ENCODE measurements at places on chromosomes 5 and 9.

DNA sequence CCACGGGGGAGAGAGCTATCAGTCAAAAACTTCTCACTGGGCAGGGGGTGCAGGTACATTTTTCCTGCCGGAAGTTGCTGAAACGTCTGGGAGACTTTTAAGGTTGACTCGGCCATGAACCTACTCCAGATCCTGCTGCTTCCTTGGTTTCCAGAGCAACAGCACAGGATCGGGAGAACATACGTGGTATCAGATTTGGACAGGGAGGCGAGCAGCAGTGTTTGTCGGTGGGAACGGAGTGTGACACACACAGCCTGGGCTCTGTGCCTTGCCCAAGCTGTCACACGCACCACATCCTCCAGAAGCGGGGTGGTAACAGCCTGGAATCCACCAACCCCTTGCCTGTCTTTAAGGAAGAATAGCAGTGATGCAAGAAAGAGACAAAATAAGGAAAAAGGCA, 276.5 kb downstream of the SLIT3 start:
- no peaks in the 10 kb centered on the region for H3K4me1 ChIP-seq
- no peak overlapping the region for H3K4me3 ChIP-seq
- H3K36me3 ChIP-seq = no peaks in the 10 kb centered on the region
- no peaks in the 10 kb centered on the region for H3K27me3 ChIP-seq
- H3K27ac ChIP-seq = no peak overlapping the region

DNA sequence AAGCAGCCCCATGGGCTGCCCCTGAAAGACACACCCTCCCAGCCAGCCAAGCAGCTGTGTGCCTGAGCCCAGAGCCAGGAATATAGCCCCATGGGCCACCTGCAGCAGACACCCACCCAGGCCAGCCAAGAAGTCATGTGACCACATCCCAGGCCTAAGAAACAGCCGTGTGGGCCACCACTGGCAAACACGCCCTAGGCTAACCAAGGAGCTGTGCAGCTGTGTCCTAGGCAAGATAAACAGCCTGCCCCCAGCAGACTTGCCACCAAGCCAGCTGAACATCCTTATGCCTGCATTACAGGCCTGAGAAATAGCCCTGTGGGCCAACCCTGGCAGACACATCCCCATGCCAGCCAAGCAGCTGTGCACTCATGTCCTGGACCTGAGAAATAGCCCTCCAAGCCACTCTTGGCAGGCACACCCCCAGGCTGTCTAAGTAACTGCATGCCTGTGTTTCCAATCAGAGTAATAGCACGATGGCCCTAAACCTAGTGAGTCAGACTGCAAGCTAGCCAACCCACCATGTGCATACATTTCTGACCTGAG, 143.0 kb downstream of the ADAMTS6 start:
- H3K27ac ChIP-seq = no peak overlapping the region
- no peaks in the 10 kb centered on the region for H3K36me3 ChIP-seq
- no peak for DNase-seq

- no peaks in the 10 kb centered on the region for H3K4me1 ChIP-seq
- H3K27me3 ChIP-seq = peaks cover 3% of the 10 kb centered on the region
- H3K27ac ChIP-seq = no peak overlapping the region
- H3K4me3 ChIP-seq = no peak overlapping the region
- DNase-seq = no peak
- H3K36me3 ChIP-seq = no peaks in the 10 kb centered on the region
These were observed 9.7 kb upstream of the NEK6 start for GRCh38 chr9:124248066-124248465.

DNA sequence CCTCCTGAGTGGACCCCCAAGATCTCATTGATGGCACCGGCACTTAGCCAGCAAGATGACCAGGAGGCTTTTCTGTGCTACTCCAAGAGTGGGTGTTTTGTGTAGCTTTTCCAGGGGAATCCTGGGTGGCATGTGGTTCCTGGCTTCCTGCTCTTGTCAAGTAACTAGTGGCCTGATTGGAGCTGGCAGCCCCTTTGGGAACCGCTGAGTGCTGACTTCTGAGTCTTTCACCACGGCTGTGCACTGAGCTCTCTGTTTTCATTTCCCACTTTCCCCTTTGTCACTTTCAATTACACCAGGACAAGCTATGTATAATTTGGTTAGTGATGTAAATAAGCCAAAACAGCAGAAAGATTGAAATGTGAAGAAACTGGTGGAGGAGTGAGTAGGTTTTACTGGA, 255.4 kb downstream of the GOLPH3 start:
- no peak overlapping the region for H3K4me3 ChIP-seq
- H3K27ac ChIP-seq = no peak overlapping the region
- H3K36me3 ChIP-seq = no peaks in the 10 kb centered on the region
- peaks cover 3% of the 10 kb centered on the region for H3K27me3 ChIP-seq
- H3K4me1 ChIP-seq = no peaks in the 10 kb centered on the region

GRCh38 chr5:8611067-8611466, 742.1 kb downstream of the MTRR start:
- H3K27ac ChIP-seq = no peak overlapping the region
- no peak overlapping the region for H3K4me3 ChIP-seq
- H3K36me3 ChIP-seq = no peaks in the 10 kb centered on the region
- no peak for DNase-seq
- no peaks in the 10 kb centered on the region for H3K27me3 ChIP-seq
- no peaks in the 10 kb centered on the region for H3K4me1 ChIP-seq

DNA sequence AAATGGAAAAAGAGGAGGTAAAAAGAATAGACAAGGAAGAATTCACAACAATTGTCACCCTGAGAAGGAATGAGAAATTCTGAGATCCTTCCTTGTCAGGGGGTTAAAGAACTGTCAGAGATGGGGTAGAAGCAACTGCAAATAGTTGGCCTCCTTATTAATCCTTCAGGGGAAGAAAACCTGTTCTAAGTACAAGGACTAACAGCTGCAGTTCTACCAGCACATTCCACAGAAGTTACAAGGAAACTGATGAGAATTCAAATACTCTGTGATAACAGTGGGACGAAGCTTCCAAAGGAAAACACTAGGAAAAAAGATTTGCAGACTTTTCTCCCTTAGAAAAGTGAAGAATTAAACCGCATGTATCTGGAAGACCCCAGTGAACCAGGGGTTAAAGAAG, 93.7 kb downstream of the OR2K2 start:
- DNase-seq = no peak
- no peaks in the 10 kb centered on the region for H3K4me1 ChIP-seq
- no peak overlapping the region for H3K27ac ChIP-seq
- no peaks in the 10 kb centered on the region for H3K36me3 ChIP-seq
- H3K27me3 ChIP-seq = no peaks in the 10 kb centered on the region

GRCh38 chr9:124257844-124258606, at the start of gene NEK6:
Gene NEK6 (plus strand): TSS chr9:124257949. CDS start chr9:124301965, 44,016 bp downstream.
- no peaks in the 10 kb centered on the region for H3K27me3 ChIP-seq
- peak; percentile 9 for DNase-seq
- H3K4me1 ChIP-seq = peaks cover 3% of the 10 kb centered on the region
- H3K36me3 ChIP-seq = no peaks in the 10 kb centered on the region
- H3K4me3 ChIP-seq = peak within 1 kb of the TSS; percentile 74

DNA sequence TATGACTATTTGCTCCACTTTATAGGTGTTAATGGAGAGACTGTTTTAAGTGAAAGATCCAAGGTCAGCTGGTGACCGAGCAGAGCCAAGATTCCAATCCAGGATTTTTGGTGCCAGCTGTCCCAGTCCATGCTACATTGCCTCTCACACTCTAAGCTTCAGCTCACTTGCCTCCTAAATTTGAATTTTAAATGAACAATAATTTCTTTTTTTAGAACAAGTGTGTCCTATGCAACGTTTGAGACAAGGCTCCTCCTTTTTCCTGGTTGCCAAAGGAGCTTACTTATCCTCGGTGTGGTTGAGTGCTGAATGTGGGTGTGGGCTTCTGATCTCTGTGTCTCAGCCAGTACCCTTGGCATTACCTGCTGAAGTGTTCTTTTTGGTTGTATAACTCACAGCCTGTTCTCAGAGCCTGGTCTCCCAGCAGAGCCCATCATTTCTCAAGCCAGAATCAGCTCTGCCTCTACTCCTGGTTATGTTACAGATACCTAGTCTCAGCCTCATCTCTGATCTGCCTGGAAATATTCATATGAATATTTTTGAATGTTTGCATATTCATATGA, 4.0 kb upstream of the PRRC1 start:
- no peak overlapping the region for H3K27ac ChIP-seq
- H3K4me1 ChIP-seq = peaks cover 12% of the 10 kb centered on the region
- H3K4me3 ChIP-seq = no peak overlapping the region
- no peaks in the 10 kb centered on the region for H3K27me3 ChIP-seq

DNA sequence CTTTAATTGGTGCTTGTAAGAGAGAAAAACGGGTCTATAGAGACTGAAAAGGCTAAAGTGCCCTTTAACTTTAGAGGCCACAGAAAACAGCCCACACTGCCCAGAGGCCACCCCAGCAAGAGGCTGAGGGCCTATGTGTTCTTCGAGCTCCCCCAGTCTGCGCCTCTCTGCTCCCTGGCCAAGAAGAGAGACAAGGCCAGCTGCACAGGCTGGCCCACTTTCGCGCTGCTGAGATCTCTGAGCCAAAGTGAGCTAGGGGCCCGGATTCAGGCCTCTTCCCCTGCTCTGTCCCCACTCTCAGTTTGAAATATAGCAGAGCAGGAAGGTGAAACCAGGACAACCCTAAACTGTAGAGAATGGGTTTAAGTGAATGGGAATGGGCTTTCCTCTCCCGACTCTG, 132.0 kb upstream of the TRIM32 start:
- no peak for DNase-seq
- no peaks in the 10 kb centered on the region for H3K36me3 ChIP-seq
- no peak overlapping the region for H3K4me3 ChIP-seq
- no peaks in the 10 kb centered on the region for H3K27me3 ChIP-seq
- H3K27ac ChIP-seq = no peak overlapping the region

DNA sequence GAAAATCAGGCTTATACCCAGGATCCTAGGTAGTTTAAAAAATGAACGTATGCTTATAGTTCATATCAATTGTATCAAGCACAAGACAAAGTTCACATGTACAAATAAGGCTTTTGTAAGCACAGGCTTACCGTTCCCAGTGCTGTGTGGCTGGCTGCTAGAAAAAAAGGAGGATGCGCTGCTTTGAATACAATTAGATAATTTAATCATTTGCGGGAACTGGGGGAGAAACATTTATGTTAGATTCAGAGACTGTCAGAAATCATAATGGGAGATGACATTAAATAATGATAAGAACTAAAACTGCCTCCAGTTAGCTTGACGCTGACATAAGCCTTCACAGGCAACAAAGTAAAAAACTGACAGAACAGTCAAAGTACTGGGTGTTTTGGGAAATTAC, 93.2 kb downstream of the FNBP1 start:
- no peak overlapping the region for H3K4me3 ChIP-seq
- H3K27me3 ChIP-seq = no peaks in the 10 kb centered on the region
- H3K36me3 ChIP-seq = peaks cover 44% of the 10 kb centered on the region

DNA sequence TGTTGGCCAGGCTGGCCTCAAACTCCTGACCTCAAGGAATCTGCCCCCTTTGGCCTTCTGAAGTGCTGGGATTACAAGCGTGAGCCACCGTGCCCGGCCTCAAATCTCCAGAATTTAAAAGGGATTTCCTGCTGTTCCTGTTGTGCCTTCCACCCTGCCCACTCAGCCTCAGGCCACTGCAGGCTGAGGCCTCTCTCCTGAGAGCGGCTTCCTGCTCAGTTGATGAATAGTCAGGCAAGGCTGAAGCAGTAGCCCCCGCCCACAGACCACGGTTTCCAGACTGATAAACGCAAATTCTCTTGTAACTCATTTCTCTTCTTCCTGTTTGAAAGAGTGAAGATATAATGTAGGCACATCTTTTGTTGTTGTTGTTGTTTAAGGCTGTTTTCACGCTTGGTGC, 127.0 kb upstream of the PLCXD3 start:
- H3K36me3 ChIP-seq = no peaks in the 10 kb centered on the region
- no peak for DNase-seq
- no peak overlapping the region for H3K27ac ChIP-seq
- no peaks in the 10 kb centered on the region for H3K27me3 ChIP-seq
- no peaks in the 10 kb centered on the region for H3K4me1 ChIP-seq

- no peak for DNase-seq
- no peak overlapping the region for H3K27ac ChIP-seq
- H3K36me3 ChIP-seq = no peaks in the 10 kb centered on the region
These were observed 76.8 kb downstream of the PTPN3 start for GRCh38 chr9:109421026-109421970.

- H3K27me3 ChIP-seq = no peaks in the 10 kb centered on the region
- H3K36me3 ChIP-seq = peaks cover 43% of the 10 kb centered on the region
- H3K27ac ChIP-seq = no peak overlapping the region
- no peak for DNase-seq
- H3K4me1 ChIP-seq = peaks cover 8% of the 10 kb centered on the region
- no peak overlapping the region for H3K4me3 ChIP-seq
These were observed 32.7 kb downstream of the IER5L start for GRCh38 chr9:129145316-129145715.

DNA sequence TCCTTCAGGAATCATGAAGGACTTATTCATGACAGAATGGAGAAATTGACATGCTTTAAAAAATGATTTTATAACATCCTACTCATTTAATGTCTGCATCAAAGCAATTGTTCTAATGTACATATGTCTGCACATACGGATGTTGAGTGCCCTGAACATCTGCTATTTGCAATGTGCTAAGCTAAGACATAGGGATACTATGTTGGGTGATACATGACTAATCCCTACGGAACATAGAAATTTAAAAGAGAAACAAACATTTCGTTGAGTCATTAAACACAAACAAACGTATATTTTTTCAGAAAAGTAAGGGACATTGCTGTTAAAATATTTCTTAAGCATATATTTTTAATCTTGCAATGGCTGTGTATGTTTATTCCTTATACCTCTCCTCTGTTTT, 686.5 kb upstream of the ADAMTS16 start:
- no peak overlapping the region for H3K4me3 ChIP-seq
- no peak for DNase-seq
- no peaks in the 10 kb centered on the region for H3K4me1 ChIP-seq
- no peaks in the 10 kb centered on the region for H3K36me3 ChIP-seq

- H3K27me3 ChIP-seq = no peaks in the 10 kb centered on the region
- no peak for DNase-seq
- peaks cover 2% of the 10 kb centered on the region for H3K36me3 ChIP-seq
- H3K4me1 ChIP-seq = peaks cover 40% of the 10 kb centered on the region
- no peak overlapping the region for H3K4me3 ChIP-seq
These were observed 48.9 kb downstream of the PFDN1 start for GRCh38 chr5:140253985-140254384.

DNA sequence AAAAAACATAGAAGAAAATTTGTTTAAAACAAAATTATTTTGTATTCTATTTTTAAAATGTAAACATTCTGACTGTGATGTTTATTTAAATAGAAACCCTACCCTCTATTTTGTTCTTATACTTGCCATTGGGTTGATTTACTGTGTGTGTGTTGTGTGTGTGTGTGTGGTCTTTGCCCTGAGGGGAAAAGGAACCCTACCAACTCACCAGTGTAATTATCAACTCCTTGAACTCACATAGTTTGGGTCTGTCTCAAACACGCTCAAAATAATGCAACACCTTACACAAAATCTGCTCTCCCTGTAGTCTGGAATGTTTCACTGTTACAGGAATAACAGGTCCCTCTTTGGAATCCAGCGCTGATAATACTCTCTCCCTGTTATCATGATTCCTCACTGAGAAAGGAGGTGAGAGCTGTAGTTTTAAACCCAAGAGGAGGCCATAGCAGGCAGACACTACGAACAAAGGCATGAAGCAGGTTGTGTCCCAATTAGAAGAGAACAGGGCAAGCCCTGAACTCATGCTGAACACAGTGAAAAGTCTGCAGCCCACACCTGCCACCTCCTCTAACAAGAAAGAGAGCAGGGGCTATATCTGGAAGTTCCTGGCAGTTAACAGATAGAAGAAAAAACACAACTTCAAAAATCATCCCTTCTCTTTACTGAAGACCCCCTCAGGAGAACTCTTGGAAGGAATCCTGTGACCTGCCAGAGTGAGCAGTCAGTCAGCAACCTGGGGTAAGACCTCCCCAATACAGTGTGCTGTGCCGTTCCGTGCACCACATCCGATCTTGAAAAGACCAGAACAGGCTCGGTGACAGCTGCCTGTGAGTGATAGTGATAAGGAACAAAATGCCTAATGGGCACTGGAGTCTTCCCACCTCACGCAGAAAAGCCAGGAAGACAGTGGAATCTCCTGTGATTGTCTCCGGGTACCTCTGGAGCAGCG, 608.1 kb upstream of the ADAMTS16 start:
- H3K27me3 ChIP-seq = no peaks in the 10 kb centered on the region
- no peak for DNase-seq
